ENCODE measurements at places on chromosomes 5 and 9.

GRCh38 chr9:34612788-34613390 lies 992 bp upstream of the RPP25L start:
- peak; percentile 81 for DNase-seq

DNA sequence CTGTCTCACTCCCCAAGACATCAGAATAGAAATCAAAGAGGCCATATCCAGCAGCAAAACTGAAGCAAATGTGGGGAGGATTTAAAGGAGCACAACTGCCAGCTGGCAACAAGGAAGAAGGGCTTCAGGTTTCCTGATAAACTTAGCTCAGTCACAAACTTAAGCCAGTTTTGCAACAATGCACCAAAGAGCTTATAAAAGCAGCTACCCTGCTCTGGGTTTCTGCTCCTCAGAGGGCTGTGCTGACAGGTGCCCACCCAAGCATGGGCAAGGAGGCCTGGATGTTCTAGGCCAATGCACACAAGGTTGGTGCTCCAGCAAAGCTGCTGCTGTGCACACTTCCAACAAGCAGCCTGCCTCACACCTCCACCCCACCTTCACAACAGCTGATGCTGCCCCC lies 132.9 kb downstream of the SIL1 start:
- DNase-seq: no peak

DNA sequence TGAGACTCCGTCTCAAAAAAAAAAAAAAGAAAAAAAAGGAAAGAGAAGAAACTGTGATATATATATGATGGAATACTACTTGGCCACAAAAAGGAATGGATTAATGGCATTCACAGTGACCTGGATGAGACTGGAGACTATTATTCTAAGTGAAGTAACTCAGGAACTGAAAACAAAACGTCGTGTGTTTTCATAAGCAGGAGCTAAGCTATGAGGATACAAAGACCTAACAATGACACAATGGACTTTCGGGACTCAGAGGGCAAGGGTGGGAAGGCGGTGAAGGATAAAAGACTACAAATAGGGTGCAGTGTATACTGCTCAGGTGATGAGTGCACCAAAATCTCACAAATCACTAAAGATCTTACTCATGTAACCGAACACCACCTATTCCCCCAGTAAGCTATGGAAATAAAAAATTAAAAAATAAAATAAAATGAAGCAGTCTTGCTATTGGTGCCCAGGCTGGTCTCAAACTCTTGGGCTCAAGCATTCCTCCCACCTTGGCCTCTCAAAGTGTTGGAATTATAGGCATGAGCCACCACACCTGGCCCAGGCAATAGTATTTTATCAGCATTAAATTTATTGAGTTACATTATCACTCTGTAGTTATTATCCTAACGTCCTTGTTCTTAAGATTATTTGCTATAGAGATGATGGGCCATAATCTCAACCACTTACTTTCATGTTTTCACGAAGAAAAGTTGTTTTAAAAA lies 71.5 kb upstream of the GPBP1 start:
- no peak for DNase-seq

- DNase-seq: no peak
These were observed 90.5 kb upstream of the RETREG1 start for GRCh38 chr5:16707168-16707868.

GRCh38 chr5:174827558-174827957 lies 103.2 kb downstream of the MSX2 start:
- DNase-seq: no peak

- DNase-seq: no peak
These were observed 674 bp downstream of the TSPAN17 start for GRCh38 chr5:176647843-176648473.

- no peak for DNase-seq
These were observed 85.6 kb upstream of the CCDC112 start for GRCh38 chr5:115381911-115382662.

- DNase-seq: peak; percentile 18
These were observed 17.9 kb downstream of the MYO10 start for GRCh38 chr5:16918156-16918555.

- DNase-seq: no peak
These were observed 311.4 kb upstream of the ITGA1 start for GRCh38 chr5:52476346-52476745.

DNA sequence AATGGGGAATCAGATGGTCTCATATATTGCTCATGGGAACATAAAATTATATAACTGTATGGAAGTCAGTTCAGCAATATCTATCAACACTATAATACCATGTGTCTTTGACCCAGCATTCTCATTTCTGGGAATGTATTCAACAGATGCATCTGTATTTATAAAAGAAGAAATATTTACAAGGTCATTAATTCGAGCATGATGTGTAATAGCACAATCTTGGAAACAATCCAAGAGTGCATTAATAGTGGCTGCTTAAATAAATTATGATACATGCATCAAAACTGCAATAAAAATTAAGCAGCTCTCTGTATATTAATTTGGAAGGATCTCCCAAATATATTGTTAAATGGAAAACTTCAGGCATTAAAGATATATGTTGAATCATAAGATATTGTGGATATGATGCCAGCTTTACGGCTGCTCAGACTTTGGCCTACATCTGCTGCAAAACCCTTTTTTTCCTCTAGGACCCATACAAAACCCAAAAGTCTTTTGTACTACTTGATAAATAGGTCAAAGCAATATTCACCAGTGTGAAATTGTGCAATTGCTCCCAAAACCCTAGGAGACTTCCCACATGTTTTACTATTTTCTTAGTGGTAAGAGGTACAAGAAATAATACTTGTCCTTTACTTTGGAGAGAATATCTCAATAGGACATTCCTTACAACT lies 45.3 kb upstream of the ISOC1 start:
- DNase-seq: no peak

GRCh38 chr5:98942847-98943246 lies 14.0 kb upstream of the CHD1 start:
- no peak for DNase-seq

GRCh38 chr9:98786750-98787510 lies 9.4 kb downstream of the ANKS6 start:
- DNase-seq: no peak

GRCh38 chr5:1139331-1140170 lies 27.7 kb upstream of the SLC12A7 start:
- DNase-seq: no peak

DNA sequence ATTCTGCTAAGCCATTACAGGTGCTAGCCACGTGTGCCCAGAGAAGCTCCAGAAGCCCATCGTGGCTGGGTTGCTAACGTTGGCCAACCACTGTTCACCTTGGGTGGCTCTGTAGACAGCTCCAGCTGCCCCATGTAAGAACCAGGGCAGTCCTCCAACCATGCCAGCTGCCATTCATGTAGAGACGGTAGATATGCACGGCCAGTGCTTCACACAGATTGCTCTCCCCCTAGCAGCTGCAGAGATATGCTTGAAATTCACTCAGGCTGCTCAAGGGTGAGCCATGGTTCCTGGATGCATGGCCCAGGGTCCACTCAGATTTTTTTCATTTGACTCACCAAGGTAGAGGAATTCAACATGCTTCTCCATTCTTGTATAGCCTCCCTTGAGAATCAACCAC lies 31.0 kb downstream of the GADD45G start:
- no peak for DNase-seq

DNA sequence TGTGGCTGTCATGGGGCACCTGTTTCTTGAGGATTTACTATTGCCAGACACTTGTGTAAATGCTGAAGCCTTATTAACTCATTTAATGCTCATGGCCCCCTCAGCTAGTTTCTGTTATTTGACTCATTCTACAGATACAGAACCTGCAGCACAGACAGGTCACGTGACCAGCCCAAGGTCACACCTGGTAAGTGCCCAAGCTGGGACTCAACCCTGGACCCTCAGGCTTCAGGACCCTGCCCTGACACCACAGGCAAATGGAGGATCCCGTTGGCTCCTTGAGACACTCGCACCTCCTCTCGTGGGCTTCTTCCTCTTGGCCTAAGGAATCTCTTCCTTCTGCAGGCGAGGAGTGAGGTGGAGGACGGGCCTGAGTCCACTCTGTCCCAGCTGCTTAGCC lies 10.6 kb upstream of the NEURL1B start:
- DNase-seq: peak; percentile 4

GRCh38 chr5:145467446-145467845 lies 367.7 kb downstream of the PRELID2 start:
- no peak for DNase-seq

- peak; percentile 65 for DNase-seq
These were observed 31.0 kb downstream of the SLC9A3 start for GRCh38 chr5:493119-493701.

DNA sequence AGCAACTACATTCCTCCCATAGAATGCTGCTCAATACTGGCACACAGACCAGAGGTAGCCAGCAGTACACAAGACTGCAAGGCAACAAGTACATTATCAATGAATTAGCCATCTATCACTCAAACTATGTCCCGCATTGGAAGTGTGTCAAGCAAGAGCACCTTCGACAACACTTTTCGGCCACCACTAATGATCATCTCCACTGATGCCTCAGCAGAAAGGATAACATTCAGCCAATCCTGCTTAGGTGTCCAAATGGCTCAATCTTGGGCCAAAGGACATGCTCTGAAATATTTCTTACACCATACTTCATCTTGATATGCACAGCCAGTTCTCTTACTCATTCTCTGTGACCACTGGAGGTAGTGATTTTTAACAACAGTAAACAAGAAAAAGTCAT lies 25.0 kb downstream of the SKP1 start:
- DNase-seq: no peak

- no peak for DNase-seq
These were observed 103.6 kb downstream of the HSPA4 start for GRCh38 chr5:133155326-133155969.

- no peak for DNase-seq
These were observed 29.0 kb downstream of the IRF1 start for GRCh38 chr5:132461569-132462070.

- DNase-seq: no peak
These were observed 13.8 kb upstream of the NKD2 start for GRCh38 chr5:994821-995220.

- peak; percentile 19 for DNase-seq
These were observed 57.1 kb upstream of the PSD2 start for GRCh38 chr5:139738193-139739149.

- no peak for DNase-seq
These were observed 91.9 kb downstream of the FEM1C start for GRCh38 chr5:115452536-115453235.

DNA sequence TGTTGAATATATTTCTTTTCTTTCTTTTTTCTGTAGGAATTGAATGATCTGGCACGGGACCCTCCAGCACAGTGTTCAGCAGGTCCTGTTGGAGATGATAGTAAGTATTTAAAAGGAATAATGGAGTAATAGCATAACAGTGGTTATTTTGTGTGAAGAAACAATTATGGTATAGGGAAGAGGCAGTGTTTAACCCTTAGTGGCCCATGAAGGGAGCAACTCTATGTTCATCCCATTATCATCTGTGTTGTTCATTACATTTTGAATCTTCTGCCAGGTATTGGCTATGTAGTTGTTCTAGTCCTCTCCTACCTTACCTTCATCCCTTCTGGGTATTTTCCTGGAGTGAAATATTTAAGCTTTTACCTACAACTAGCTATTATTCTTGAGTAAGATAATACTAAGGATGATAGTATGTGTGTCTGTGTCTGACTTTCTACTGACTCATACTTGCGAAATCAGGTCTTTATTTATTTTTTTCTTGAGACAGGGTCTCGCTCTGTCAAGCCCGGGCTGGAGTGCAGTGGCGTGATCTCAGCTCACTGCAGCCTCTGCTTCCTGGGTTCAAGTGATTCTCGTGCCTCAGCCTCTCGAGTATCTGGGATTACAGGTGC lies 39.3 kb downstream of the UBE2D2 start:
- DNase-seq: no peak

DNA sequence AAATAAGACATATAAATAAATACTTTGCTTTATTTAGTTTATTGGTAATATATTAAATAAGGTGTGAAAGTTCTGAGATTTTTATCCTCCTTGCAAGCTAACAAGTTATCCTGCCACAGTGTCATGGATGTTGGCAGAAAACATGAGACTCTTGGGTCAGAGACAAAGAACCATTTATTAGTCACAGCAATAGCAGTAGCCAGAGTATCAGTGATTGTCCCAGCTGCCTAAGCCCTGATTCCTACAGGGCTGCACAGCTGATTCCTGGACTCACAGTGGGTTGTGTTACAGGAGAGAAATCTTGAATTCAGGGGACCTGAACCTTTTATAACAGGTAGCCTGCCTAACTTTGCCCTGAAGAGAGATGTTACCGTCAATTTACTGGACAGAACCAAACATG lies 304.5 kb upstream of the ZNF608 start:
- DNase-seq: no peak

GRCh38 chr9:134314950-134315715 lies 11.1 kb upstream of the RXRA start:
- no peak for DNase-seq

- no peak for DNase-seq
These were observed 26.8 kb upstream of the DUSP1 start for GRCh38 chr5:172797771-172798191.

DNA sequence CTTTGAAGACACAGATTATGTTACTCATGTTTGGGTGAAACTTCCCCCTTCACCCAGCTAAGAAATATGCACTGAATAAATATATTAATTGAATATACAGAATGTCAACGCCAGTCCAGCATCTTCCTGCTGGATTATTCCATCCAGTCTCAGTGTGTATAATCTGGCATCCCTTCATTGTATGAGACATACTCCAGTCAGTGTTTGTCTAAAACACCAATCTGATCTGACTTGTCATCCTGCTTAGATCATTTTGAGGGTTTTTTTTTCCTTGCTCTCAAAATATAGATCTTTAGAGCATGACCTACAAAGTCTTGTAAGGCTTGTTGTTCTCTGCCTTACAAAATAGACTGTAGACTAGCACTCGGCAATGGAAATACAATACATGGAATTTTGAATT lies 195.1 kb downstream of the SMARCA2 start:
- no peak for DNase-seq

- DNase-seq: no peak
These were observed 6.5 kb downstream of the OR13C8 start for GRCh38 chr9:104575456-104575855.

- no peak for DNase-seq
These were observed 86.8 kb downstream of the SLC24A2 start for GRCh38 chr9:19701991-19702390.

DNA sequence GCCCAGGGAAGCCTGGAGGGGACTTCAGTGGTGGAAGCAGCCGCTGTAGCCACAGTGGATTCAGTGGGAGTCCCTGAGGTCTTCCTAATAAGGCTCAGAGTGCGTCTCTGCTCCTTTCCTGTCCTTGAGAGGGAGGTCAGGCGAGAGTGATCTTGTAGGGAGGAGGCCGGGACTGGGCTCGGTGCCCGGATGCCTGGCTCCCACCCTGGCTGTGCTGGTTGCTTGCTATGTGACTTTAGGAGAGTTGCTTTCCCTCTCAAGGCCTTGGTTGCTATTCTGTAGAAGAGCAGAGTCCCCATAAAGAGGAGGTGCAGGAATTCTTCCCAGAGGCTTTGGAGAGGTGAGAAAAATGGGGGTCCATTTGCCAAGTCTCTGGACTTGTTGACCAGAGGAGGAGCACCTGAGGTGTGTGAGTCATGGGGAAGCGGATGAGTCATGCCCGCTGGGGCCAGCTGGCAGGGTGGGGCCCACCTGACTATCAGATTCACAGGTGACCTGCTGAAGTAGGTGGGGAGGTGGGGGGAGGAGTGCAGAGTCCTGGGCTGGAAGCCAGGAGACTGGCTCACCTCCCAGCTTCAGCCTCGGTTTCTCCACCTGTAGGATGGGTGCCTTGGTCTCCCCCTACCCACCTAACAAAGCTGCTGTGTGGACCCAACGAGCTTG lies 13.8 kb downstream of the GSN start:
- no peak for DNase-seq
